ENCODE measurements at places on chromosomes 3 and 15.
A peak's percentile ranks its signal among the peaks of the same experiment; 100 is the strongest.

- H3K4me3 ChIP-seq: peak overlapping the region; percentile 49
- peak; percentile 84 for DNase-seq
- H3K27me3 ChIP-seq: no peaks in the 10 kb centered on the region
- peak overlapping the region; percentile 94 for H3K27ac ChIP-seq
- peaks cover 62% of the 10 kb centered on the region for H3K36me3 ChIP-seq
Observed at GRCh38 chr3:156685198-156685597, 10.8 kb downstream of the TIPARP start.

- H3K36me3 ChIP-seq: peaks cover 14% of the 10 kb centered on the region
- no peak overlapping the region for H3K4me3 ChIP-seq
- H3K4me1 ChIP-seq: peaks cover 4% of the 10 kb centered on the region
- H3K27me3 ChIP-seq: no peaks in the 10 kb centered on the region
- no peak for DNase-seq
Observed at GRCh38 chr3:136262559-136262958, 12.4 kb downstream of the PCCB start.

DNA sequence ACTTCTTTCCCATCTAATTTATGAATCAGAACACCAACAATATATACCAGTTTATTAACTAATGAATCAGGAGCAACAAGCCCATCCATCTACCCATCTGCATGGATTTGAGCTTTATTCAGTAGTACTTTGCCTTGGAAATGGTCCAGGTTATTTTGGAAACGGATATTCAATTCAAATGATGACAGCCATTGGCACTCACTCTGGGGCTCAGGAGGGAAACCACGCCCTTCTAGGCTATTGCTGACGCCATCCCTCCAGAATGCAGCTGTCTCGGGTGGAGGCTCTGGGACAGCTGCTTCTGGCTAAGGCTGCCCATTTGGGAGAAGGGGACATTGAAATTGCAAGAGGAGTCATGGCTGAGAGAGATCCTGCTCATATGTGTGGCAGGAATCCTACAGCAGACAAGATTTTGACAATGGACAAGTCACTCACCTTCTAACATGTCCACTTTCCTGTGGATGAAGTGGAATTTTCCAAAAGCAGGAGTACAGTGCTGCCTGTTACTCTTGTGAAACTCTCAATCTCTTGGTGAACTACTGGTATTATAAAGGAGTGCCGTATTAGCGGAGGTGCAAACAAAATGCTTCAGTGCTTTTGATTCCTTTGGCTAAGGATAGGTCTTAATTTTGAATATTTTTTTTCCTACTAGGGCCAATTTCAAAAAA, 29.3 kb upstream of the TRAK1 start:
- DNase-seq: peak; percentile 98
- peaks cover 52% of the 10 kb centered on the region for H3K4me1 ChIP-seq
- no peaks in the 10 kb centered on the region for H3K36me3 ChIP-seq
- H3K4me3 ChIP-seq: peak overlapping the region; percentile 41
- no peaks in the 10 kb centered on the region for H3K27me3 ChIP-seq
- H3K27ac ChIP-seq: peak overlapping the region; percentile 100

DNA sequence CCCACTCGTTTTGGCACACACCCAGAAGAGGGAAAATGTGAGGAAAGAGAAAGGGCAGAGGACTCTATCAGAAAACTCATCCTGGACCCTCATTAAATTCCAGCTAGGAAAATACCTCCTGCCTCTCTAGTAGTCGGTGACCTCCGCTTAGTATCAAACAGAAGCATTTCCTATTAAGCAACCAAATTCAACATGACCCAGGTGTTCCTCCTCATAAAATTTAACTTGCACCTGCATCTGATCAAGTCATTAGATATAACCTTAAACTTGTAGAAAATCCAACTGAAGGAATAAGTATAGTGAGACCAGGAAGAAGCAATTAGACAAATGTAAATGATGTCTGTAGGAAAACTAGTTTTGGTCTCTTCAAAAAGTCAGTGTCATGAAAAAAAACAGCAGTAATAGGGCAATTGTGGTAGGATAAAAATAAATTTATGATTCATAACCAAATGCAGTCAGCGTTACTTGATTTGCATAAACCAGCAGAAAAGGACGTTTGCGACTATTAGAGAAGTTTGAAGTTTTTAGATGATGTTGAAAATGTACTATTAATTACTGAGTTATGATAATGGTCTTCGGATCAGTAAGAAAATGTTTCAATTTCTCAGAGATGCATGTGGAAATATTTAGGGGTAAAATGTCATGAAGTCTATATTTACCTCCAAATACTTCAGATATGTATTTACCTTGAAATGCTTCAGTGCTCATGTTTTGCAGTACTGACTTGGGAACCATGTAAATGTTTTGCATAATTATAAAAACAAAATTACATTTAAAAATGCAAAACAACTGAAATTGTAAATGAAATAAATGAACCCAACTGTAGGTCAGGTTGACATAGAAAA, 44.6 kb downstream of the LDHAL6B start:
- DNase-seq: no peak
- no peak overlapping the region for H3K4me3 ChIP-seq
- peaks cover 43% of the 10 kb centered on the region for H3K36me3 ChIP-seq
- no peak overlapping the region for H3K27ac ChIP-seq

DNA sequence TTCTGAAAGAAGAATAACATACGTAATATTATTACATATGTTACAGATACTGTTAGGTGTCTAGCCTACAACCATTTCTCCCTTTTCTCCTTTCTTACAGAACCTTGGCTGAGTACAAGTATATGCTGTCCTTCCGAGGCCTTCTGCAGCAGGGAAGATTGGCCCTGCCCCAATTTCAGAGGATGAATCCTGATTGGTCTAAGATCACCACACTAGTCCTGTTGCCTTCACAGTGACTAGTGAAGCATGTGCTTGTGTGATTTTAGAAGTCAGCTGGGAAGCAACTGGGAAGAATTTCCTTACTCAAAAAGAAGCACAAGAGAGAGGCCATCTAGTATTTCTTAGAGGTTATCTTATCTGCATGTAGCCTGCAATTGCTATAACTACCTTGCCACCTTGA, 30.6 kb upstream of the MECOM start:
- H3K4me3 ChIP-seq: no peak overlapping the region
- no peaks in the 10 kb centered on the region for H3K4me1 ChIP-seq
- no peak for DNase-seq
- no peak overlapping the region for H3K27ac ChIP-seq
- no peaks in the 10 kb centered on the region for H3K36me3 ChIP-seq

- no peak overlapping the region for H3K4me3 ChIP-seq
- peaks cover 61% of the 10 kb centered on the region for H3K27me3 ChIP-seq
- no peaks in the 10 kb centered on the region for H3K36me3 ChIP-seq
- H3K4me1 ChIP-seq: no peaks in the 10 kb centered on the region
- no peak for DNase-seq
- H3K27ac ChIP-seq: no peak overlapping the region
Observed at GRCh38 chr15:66089049-66089448, 164.5 kb downstream of the MEGF11 start.

GRCh38 chr3:11641316-11641682, 2.4 kb downstream of the VGLL4 start:
- no peaks in the 10 kb centered on the region for H3K36me3 ChIP-seq
- DNase-seq: peak; percentile 53
- peaks cover 51% of the 10 kb centered on the region for H3K4me1 ChIP-seq

GRCh38 chr3:8589880-8590556, 54.6 kb downstream of the SSUH2 start:
- no peak overlapping the region for H3K4me3 ChIP-seq
- no peaks in the 10 kb centered on the region for H3K36me3 ChIP-seq
- H3K4me1 ChIP-seq: peaks cover 20% of the 10 kb centered on the region
- H3K27me3 ChIP-seq: no peaks in the 10 kb centered on the region
- peak; percentile 70 for DNase-seq

- no peaks in the 10 kb centered on the region for H3K36me3 ChIP-seq
- peak overlapping the region; percentile 89 for H3K4me3 ChIP-seq
- peak; percentile 56 for DNase-seq
- peaks cover 27% of the 10 kb centered on the region for H3K4me1 ChIP-seq
- H3K27me3 ChIP-seq: no peaks in the 10 kb centered on the region
- peak overlapping the region; percentile 98 for H3K27ac ChIP-seq
Observed at GRCh38 chr15:42491539-42492225, 741 bp upstream of the ZNF106 start.

GRCh38 chr3:2897821-2898220, 212.4 kb downstream of the IL5RA start:
- no peaks in the 10 kb centered on the region for H3K4me1 ChIP-seq
- no peak for DNase-seq
- H3K36me3 ChIP-seq: no peaks in the 10 kb centered on the region
- H3K27ac ChIP-seq: no peak overlapping the region
- H3K27me3 ChIP-seq: no peaks in the 10 kb centered on the region

Data from GM23248 (cell line).